Hypothalamus (tissue), 51 donors: ENCODE measurements at places on chromosomes 12 and 14.

- DNase-seq, result no peak
These were observed 11.4 kb downstream of the AGAP2 start for GRCh38 chr12:57726884-57727757.

- DNase-seq, result peak; percentile 8
These were observed 17.5 kb downstream of the RAD51B start for GRCh38 chr14:67837011-67837624.

GRCh38 chr12:31117203-31118011 lies 43.7 kb downstream of the DDX11 start:
- DNase-seq, result peak; percentile 36

GRCh38 chr12:16323010-16323409 lies 24.4 kb upstream of the MGST1 start:
- DNase-seq, result no peak

- DNase-seq, result no peak
These were observed 1204.8 kb downstream of the GALC start for GRCh38 chr14:86788224-86788623.

- DNase-seq, result no peak
These were observed 137.1 kb upstream of the AEBP2 start for GRCh38 chr12:19302100-19302640.

GRCh38 chr12:53179687-53180219 lies 769 bp upstream of the ZNF740 start:
- DNase-seq, result no peak

DNA sequence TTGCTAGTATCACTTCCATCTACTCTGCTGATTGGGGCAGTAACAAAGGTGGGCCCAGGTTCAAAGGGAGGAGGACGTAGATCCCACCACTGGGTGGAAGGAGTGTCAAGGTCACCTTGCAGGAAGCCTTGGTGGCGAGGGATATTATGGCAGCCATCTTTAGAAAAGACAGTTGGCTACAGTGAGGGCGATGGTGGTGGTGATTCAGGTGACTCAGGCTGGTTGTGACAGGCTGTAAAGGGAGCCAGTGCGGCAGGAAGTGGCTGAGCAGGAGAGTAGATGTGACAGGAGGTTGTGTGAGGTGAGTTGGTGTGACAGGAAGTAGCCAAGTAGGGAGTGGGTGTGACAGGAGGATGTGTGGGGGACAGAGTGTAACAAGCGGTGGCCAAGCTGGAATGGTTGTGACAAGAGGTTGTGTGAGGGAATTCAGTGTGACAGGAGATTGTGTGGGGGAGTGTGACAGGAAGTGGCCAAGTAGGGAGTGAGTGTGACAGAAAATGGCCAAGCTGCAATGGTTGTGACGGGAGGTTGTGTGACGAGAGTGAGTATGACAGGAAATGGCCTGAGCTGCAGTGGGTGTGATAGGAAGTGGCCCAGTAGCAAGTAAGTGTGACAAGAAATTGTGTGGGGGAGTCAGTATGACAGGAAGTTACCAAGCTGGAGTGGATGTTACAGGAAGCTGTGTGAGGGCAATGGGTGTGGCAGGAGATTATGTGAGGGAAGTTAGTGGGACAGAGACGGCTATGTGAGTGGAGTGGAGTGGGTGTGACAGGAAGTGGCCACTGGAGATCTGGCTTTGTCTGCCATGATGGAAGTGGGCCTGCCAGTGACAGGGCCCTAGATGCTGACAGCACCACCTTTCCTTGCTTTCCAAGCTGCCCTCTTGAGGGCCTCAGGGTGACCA lies 136.5 kb upstream of the MYL2 start:
- no peak for DNase-seq

DNA sequence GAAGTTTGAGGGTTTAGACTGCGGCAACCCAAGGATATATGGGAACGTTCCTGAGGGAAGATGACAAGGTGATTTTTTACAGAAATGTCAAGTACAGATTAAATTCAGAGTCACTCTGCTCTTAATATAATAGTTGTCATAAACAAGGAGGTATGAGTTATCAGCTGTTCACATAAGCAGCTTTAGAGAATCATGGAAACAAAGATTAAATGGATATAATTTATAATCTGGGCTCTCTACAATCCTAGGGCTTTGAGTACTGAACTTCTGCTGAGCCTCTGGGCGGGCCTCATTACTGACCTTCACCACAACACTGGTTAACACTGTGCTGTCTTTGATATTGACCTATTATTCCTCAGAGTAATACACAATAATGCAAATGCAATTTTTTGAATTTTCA lies 577.8 kb downstream of the RPS29 start:
- no peak for DNase-seq

GRCh38 chr12:23222801-23223200 lies 597.8 kb downstream of the ETNK1 start:
- DNase-seq, result no peak

- DNase-seq, result no peak
These were observed 1.7 kb downstream of the KRT79 start for GRCh38 chr12:52832451-52832850.

GRCh38 chr12:87051621-87052020 lies 795.4 kb upstream of the MGAT4C start:
- DNase-seq, result no peak

DNA sequence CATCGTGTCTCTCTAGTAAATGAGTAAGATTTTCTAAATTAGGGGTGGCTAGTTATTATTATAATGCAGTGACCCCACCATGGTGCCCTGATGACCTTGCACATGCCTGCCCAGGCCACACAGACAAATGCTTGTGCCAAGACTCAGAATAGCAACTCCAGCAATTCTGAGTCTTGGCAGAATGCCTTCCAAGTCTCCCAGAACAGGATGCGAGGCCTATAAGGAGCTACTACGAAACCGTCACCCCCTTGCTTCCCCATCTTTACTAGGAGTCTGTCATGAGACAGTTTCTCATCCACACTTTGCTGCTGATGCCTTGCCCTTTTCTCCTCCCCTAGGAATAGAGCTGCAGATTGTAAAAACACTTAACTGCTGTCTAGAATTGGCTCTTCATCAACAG lies 559.9 kb downstream of the TRHDE start:
- DNase-seq, result no peak
